NCI-H1105 (cell line): ENCODE measurements at places on chromosomes 4 and X.

DNA sequence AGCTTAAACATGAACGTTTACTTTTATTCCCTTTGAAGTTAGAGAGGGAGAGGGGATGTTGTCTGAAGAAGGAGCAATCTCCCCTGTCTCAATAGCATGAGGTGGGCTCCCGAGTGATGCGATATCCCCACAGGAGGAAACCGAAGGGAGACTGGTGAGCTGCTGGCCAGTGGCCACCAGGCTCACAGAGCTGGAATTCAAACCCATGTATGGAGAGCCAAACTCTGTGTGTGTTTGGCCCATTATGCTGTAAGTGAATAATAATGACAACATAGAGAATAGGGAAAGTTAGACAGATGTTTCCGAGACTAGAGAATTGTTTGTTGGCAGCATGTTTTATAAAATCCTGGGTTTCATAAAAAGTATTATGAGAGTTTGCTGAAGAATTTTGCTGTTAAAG is 66.1 kb upstream of the CLNK start:
- no peak for DNase-seq

- DNase-seq: no peak
Observed at GRCh38 chr4:47664051-47664826, 173.6 kb downstream of the CORIN start.

DNA sequence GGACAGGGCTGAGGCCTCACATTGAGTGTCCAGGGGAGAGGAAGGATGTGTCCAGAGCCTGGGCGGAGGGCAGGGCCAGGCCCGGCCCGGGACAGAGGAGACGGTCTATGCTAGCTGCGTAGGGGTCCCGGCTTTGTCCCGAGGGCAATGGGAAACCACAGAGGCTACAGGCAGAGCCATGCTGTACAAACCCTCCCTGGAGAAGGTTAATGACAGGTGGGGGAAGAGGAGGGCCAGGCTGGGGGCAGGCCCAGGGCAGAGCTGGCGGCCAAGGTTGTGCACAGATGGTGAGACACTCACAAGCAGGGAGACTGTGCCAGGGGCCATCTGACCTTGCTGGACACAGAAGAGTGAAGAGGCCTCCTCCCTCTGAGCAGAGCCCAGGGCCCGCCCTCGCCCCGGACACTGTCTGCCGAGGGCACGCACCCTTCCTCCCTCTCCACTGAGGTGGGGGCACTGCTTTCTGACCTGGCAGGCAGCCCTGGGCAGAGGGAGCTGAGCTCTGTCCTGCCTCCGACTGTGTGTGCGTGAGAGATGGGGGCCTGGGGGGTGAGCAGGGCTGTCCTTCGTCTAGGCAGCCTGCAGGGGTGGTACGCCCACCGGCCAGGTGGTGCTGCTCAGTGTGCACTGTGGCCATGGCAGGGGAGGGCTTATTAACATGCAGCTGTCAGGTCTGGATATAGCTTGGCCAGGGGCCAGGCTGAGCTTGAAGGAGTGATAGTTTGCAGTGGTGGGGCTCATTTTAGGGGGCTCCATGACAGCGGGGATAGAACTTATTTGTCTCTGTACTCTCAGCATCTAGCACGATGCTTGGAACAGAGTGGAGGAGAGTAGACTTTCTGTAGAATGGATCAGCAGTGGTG is 75.7 kb upstream of the LRPAP1 start:
- DNase-seq: peak; percentile 70

DNA sequence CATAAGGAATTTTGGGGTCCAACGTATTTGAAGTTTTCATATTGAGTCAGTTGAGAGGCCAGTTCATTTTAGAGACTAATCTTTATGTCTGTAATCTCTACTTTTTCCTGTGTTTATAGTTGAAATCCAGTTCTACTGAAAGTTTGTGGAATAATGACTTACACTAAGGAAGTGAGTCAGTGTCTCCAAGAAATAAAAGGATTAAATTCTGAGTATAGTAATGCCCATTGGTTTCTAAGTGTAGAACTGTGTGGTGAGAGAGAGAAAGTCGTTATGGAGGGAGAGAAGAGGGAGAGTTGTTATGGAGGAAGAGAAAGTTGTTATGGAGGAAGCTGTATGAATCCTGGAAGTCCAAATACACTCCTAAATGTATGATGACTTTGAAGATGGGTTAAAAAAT is 264.6 kb upstream of the HAND2 start:
- DNase-seq: no peak

- DNase-seq: no peak
Observed at GRCh38 chrX:16853537-16853936, 16.6 kb downstream of the RBBP7 start.

DNA sequence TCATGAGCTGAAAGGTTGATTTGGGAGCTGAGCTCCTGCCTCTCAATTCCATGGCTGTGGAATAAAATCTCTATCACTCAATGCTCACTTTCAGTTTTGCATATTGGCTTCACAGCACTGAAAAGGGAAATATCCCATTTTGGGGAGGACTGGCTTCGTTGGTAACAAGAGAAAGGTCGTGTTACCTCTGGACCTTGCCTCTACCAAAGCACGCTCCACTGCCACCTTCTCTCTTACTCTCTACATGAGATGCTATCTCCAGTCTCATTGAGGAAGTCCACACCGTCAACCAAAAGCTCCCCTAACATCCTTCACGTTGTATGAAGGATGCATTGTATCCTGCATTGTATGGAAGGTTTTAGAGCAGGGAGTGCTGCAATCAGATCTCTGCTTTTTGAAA is 195.0 kb upstream of the LDB2 start:
- no peak for DNase-seq

DNA sequence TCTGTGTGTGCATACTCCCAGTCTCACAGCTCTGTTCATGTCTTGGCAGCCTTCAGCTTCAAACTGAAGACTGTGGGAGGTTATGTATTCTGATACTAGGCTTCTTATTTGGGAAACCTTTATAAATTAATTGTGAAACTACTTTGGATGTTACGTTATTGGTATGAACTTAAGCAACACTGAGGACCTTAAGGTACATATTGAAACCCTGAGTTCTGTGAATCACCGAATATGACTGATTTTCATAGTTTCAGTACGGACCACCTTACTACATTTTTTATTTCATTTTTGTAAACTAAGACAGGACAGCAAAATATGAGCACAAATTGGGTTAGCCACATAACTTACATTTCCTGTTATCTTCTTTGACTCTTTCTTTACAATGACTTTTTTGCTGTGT is 498.4 kb downstream of the PDGFC start:
- DNase-seq: no peak

DNA sequence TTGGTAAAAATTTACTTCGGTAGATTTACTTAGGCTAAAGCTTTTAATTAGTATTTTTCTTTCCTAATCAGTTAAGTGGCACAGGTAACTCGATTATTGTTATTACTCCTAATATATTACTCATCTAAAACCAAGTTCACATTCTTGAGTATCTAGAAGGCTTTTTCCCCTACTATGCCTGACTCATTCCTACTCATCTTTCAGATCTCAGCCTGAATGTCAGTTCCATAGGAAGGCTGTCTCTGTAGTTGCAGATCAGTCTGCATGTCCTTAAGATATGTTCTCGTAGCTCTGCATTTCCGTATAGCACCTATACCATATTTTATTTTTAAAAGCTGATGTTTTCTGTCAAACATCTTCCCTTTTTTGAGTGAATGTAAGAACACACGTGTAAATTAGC is 5.9 kb upstream of the FAM184B start:
- no peak for DNase-seq

DNA sequence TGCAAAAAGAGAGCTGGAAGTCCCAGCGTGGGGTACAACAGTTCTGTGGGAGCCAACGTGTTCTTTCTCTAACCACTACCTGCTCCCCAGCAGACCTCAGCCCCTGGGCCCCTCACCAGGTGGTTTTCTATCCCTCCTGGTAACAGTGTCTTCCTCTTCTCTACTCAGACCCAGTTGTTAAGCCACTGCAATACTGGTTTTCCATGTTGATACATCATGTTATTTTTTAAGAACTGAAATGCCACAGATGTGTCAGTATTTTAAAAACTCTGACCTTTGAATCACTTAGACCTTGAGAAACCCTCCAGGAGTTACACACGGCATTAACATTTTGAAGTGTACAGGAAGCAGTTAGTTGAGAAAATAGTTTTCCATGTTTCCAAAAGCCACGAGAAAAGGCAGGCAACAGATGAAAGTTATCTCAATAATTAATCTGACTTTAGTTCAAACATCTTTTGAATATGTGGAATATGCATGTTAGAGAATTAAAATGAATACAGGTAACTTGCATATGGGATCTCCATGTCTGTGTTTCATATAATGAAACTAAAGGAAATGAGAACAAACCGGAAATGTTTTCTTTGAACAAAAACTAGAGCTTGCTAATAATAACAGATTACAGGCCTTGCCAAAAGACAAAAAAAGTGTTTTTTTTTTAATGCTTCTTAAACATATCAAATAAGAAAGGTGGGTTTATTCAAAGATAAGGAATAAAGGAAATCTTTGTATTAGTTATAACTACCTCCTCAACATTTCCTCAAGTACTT is 108.8 kb downstream of the ZNF827 start:
- no peak for DNase-seq

DNA sequence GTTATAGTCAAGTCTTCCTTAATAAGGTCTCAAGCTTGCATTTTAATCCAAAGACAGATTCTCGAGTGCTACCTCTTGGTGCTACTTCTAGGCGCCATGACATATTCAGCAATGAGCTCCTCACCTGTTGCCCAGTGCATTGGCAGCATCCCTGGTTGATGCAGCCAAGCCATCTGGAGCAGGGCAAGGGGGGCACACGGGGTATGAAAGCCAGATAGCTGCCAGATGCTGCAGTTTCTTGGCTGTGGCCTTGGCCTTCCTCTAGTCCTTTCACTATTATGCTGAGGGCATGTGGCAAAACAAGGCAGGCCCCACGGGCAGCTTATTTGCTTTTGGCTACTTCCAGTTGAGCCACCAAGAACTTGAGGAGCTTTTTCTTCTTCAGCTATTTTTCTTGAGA is 168.6 kb upstream of the PGRMC2 start:
- no peak for DNase-seq

- no peak for DNase-seq
Observed at GRCh38 chr4:41466249-41466648, 71.7 kb upstream of the LIMCH1 start.

GRCh38 chr4:40311811-40312346 is 23.3 kb upstream of the CHRNA9 start:
- no peak for DNase-seq

DNA sequence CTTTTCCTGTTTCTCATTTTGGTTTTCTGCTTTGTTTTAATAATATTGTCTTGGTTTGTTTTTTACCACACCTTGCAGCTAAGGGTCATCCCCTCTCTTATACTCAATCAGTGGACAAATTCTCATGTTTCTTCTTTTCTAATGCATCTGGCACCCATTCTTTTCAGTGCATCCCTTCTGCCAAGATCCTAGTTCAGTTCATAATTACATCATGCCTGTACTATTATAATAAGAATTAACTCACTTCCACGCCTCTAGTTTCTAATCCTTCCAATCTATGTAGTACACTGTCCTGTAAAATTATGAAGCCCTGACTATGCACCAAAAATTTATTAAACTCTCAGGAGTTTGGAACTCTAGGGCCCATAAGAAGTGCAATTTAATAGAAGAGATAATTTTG is 126.1 kb downstream of the FAT4 start:
- DNase-seq: no peak

DNA sequence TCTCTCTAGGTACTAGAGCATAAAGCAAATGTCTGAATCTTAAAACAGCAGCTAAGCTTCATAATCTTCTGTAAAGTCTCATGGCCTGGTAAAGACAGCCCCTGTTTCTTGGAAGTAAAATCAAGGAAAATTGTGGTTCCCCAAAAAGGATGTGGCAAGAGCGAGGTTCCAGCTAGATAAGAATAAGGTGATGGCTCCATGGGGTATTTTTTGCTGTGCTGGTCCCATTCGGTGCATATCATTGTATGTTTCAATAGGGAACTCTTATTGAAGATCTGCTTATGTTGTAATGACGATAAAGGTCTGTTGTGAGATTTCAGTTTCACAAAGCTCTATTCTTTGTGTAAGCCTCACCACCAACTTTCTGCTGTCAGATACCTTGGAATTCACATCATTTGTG is 316.9 kb upstream of the NOCT start:
- DNase-seq: no peak

- peak; percentile 83 for DNase-seq
Observed at GRCh38 chr4:140150886-140151698, 2.9 kb downstream of the MAML3 start.

GRCh38 chr4:25878676-25879075 is 15.9 kb upstream of the SEL1L3 start:
- no peak for DNase-seq

DNA sequence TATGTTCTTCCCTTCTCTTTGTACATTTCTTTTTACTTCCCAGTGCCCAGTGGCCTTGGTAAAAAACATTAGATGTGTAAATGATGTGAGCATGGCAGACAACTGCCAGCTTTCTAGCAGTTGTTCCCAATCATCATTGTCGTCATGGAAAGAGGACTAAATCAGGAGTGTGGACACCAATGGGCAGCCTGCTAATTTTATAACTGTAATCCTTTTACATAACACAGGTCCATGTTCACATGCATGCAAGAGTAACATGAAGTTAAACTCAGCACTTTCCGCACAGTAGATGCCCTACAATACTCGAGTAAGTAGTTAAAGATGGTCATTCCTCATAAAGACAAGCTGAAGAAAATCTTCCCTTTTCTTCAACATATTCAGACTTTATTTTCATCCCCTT is 23.4 kb upstream of the G3BP2 start:
- no peak for DNase-seq

DNA sequence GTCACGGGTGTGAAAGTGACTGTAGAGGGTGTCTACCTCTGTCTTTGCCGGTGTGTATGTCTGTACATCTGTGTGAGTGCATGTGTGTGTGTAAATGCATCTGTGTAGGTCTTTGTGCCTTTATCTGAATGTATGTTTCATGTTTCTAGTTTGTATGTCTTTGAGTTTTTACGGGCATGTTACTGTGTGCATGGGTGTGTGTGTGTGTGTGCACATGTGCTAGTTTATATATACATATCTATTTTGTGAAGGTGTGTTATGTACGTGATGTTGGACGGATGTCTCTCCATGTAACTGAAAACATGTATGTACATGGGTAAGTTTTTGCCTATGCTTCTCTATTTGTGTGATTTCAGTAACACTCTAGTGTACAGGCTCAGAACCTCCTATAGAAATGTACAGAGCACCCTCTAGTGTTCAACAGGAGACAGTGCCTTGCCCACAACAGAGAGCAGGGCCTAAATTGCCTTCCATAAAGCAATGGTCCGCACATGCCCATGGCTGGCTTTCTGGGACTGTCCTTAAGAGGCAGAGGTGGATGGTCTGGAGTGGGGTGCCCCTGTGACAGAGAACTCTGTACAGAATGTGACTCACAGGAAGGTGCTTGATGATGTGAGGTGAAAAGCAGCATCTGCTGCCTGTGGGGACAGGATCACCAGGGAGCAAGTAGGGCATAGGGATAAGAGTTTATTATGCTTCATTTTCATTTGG is 343.5 kb downstream of the RAPGEF2 start:
- peak; percentile 7 for DNase-seq

DNA sequence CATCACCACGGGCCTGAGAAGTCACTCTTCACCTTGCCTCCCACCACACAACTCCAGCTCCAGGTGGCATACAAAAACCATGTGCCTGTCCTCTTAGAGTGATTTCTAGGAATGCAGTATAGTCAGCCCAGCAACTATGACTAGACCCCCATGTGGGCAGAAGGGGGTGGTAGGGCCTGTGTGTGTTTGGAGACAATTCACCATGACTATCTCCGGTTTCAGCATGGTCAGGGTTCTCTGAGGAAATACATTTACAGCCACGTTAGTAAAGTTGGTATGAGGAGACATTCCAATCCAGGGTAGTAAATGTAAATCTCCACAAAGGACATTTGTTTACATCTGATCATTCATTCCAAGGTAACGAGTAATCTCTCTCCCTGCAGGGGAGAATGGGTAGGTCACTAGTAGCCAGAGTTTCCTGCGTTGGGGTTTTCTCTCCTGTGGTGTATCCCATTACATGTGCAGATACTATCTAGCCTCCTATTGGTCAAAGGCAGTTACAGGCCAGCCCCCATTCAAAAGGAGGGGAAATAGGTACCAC is 4.2 kb upstream of the MTMR1 start:
- DNase-seq: no peak
